H9 (cell line): ENCODE measurements at places on chromosomes 6 and 20. TPM values are rescaled to one million over a fixed set of nuclear protein-coding genes. Genes with fewer than 3 reads are reported as not detected.

DNAAF9 gene
- total RNA-seq: 5.3 and 5.5 TPM in 2 replicates

MAP3K7 gene
- total RNA-seq: 29.2 and 31.3 TPM in 2 replicates

LINC00237 gene
- total RNA-seq: 0.24 and 0.90 TPM in 2 replicates

GLP1R gene
- total RNA-seq: 0.85 and 1.0 TPM in 2 replicates

EYA4 gene
- total RNA-seq: 0.26 TPM in 1 of 2 replicates, not detected in the other

CRISP2 gene
- total RNA-seq: not detected in 2 replicates

CD40 gene
- 7.8 and 8.6 TPM in 2 replicates for total RNA-seq

NKAPL gene
- total RNA-seq: 0.13 TPM in 1 of 2 replicates, not detected in the other

CTAGE9 gene
- 0.13 TPM in 1 of 2 replicates, not detected in the other for total RNA-seq

OPRM1 gene
- not detected in 2 replicates for total RNA-seq

RBPJL gene
- total RNA-seq: 0.28 TPM in 1 of 2 replicates, not detected in the other

DNA sequence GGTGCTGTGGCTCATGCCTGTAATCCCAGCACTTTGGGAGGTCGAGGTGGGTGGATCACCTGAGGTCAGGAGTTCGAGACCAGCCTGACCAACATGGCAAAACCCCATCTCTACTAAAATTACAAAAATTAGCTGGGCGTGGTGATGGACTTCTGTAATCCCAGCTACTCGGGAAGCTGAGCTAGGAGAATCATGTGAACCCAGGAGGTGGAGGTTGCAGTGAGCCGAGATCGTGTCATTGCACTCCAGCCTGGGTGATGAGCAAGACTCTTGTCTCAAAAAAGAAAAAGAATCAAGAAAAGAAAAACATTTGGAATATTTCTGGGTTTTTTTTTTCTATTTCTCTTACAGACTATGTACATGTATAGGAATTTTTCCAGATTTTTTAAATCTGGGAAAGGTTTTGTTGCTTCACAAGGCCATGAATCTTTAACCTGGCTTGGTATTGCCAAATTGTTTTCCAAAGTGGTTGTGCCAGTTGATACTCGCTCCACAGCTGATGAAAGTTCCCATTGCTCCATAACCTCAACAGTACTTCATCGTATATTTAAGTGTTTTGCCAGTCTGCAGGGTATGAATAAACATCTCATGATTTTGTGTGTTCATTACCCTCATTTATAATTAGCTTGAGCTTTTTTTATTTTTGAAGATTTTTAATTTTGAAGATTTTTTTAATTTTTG lies 33.5 kb downstream of the RNF217 start:
- DNase-seq: no peak

DNA sequence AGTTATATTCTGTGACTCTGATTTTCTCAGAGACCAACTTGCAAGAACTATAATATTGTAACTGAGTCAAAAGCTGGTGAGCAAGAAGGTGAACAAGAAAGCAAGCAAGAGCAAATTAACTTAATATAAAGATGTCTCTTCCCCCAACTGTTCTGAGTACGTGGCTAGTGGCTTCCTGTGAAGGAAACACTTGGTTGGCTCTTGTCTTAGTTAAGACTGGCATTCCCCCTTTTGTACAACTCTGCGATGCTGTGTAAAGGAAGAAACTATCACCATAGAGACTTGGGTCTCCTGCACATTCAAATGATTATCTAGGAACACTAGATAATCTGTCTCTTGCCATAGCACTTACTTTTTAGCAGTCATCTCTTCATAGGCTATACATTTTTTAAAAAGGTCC lies 47.3 kb upstream of the TNFAIP3 start:
- DNase-seq: no peak

GRCh38 chr6:38688579-38689087 lies 14.3 kb downstream of the GLO1 start:
- DNase-seq: no peak

GRCh38 chr20:34047917-34048316 lies 54.2 kb downstream of the RALY start:
- no peak for DNase-seq

DNA sequence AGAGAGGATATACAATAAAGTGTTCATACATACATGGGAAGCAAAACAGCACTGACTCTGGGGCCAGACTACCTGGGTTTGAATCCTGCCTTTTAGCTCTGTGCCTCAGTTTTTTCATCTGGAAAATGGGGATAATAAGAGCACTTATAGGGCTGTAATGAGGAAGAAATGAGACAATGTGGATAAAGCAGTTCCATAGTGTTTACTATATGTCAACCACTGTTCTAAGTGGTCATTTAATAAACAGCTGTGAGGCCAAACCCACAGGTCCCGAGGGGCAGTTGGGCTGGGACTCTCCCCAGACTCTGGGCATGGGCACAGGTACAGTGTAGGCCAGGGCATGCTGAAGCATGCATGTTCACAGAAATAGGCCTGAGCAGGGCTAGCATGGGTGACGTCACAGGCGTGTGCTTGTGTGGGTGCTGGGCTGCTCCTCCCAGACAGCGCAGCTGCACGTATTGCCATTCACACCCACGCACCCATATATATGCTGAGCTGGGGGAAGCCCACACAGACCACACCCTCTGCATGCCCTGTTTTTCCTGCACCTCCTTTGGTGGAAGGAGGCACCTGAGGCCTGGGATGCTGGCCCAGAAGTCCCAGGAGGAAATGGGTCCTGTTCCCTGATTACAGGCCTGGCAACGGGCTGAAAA lies 3.5 kb upstream of the PLCG1 start:
- no peak for DNase-seq

DNA sequence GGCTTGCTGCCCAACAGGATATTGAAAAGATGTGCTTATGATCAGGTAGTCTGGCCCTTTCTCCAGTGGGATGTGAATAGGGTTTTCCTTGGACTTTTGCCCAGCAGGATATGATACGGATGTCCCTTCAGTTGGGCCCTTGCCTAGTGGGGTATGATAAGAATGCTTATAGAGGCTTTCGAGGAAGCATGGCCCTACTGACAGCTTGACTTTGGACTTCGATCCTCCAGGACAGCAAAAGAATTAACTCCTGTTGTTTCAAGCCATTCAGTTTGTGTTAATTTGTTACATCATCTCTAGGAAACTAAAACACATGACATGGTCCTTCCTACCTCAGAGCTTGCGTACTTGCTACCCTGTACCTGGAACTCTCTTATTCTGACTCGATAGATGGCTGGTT lies 9.7 kb upstream of the ZNF334 start:
- DNase-seq: no peak

GRCh38 chr6:5036269-5036668 lies 32.4 kb upstream of the RPP40 start:
- peak; percentile 90 for DNase-seq

- no peak for DNase-seq
Measured at GRCh38 chr6:134002821-134003220, 49.6 kb downstream of the SLC2A12 start.

DNA sequence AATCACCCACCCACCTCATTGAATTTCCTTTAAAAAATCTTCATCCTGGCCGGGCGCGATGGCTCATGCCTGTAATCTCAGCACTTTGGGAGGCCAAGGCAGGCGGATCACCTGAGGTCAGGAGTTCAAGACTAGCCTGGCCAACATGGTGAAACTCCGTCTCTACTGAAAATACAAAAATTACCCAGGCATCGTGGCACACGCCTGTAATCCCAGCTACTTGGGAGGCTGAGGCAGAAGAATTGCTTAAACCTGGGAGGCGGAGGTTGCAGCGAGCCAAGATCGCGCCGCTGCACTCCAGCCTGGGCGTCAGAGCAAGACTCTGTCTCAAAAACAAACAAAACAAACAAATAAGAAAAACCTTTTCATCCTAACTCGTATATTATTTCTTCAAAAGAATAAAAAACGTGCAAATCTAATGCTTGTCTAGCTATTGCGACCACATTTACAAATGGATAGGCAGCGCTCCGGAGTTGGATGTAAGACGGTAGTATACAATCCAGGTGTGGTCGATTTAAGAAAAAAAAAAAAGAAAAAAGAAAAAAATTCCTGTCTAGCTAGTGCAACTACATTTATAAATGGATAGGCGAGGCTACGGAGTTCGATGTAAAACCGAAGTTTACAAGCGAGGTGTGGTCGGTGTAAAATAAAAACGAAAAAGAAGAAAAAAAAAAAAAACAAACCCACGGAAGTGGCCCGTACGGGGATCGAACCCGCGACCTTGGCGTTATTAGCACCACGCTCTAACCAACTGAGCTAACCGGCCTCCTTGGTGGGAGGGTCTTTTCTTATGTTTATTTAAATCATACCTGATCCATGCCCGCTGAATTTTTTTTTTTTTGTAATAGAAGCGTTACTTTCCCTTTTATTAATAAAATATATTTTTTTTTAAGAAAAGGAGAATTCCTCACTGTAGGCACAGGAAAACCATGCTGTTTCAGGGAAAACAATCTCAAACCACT lies 70.7 kb upstream of the PRSS16 start:
- DNase-seq: no peak

DNA sequence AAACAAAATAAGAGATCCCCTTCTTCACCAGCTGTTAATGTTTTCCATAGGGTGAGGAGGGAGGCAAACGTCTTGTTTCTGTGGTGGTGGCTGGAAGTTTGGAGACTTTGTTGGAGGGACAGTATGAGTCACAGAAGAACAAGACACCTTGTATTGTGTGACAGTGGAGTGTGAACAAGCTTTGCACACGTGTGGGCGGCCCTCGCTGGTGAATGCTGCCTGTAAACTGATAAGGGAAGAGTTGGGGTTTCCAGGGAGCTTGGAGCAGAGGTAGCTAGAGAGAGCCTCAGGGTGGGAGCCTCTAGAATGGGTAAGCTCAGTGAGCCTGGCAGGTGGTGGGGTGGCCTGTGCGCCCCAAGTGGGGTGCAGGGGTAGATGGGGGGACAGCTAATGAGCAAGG lies 78.3 kb downstream of the ZDHHC14 start:
- no peak for DNase-seq

- no peak for DNase-seq
Measured at GRCh38 chr20:37378420-37378784, 32.5 kb downstream of the SRC start.

- DNase-seq: no peak
Measured at GRCh38 chr20:24937579-24937978, 11.5 kb upstream of the CST7 start.

- DNase-seq: peak; percentile 64
Measured at GRCh38 chr20:36465109-36466080, 75.9 kb upstream of the MYL9 start.

DNA sequence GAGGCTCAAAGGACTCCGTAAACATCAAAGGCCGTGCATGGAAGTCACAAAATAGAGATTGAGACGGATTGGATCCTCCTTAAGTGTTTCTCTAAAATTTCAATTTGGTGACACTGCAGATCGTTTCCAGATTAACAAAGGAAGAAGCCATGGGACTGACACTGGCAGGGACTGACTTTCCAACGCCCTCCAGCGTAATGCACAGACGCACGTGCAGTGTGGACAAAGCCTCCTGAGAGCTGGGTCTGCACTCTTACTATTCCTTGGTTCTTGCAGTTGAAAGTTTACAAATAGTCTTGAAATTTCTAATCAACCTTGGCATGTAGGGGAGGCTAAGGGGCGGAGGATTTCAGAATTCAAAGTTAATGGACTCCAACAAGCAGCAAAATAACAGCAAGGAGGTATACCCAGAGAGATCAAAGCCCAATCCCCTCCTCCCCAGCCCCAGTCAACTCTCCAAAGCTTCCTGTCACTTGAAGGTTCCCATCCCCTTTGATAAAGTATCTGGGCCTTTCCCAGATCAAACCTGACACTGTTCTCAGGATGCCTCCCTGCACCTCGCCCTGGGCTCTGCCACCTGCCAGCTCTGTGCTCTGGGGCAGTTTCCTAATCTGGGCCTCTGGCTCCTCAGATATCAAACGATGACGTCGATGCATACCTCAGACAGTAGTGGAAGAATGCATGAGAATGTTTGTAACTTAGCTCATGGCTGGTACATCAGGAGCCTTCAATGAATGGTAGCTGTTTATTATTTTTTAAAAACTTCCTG lies 106.5 kb upstream of the TRAF3IP2 start:
- no peak for DNase-seq

- DNase-seq: no peak
Measured at GRCh38 chr6:11902527-11902926, 109.6 kb upstream of the HIVEP1 start.

DNA sequence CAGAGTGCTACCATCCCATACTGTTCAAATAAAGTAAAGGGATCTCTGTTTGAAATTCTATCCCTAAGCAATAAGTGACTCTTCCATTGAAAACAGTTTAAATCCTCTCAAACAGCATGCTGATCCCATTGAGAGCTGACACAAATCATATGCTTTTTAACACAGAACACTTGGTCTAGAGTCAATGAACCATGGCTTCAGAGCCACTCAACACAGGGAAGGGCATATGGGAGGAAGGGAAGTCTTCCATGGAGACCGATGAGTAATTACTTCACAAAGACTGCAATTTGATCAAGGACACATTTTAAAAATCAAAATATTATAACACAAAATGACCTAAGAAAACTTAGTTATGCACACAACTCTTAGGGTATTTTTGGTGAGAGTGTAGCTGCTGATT lies 1073.0 kb upstream of the MAP3K7 start:
- no peak for DNase-seq

DNA sequence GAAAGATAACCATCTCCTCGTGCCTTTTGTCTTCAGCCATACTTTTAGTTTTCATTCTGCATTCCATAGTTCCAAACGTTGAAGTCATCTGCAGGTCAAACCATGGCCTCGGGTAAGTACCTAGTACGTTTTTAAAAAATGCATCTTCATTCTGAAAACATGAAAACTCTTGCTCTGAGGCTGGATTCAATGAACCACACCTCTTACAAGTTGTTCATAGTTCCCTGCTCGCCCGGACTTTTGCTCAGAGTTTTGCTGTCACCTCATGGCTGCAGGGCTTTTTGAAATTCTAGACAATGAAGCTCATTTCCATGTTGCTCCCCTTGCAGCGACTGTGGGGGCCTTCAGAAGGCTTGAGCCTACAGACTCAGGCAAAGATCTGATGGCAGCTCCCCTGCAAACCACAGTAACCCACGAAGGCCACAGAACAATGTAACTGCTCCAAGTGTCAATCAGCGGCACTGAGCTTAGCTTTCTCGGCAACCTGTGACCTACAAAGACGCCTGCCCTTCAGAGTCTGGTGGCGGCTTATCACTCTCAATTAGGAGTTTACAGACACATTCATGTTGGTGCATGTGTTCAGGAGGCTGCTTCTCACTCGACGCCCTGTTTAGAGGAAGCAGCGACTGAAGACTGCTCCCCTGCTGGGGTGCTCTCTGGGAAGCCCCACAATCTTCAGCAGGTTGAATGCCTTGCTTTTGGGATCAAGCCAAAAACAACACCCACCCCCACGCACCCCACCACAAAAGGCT lies 61.2 kb downstream of the FOXC1 start:
- DNase-seq: no peak

DNA sequence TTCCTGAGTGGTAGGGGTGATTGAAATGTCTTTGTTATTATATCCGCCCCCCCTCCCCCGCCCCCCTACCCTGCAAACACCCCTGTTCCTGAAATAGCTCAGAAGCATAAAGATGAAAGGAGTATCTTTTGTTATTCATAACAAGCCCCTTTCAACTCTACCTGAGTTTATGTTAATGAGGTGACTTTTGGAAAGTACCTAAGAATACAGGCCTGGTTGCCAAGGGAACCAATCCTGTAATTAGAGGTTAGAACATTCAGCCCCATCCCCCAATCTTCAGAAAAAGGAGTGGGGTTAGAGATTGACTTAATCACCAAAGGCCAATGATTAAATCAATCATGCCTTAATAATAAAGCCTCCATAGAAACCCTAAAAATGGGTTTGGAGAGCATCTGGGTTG lies 979.2 kb upstream of the GJE1 start:
- peak; percentile 44 for DNase-seq

- no peak for DNase-seq
Measured at GRCh38 chr6:156779206-156780094, 2.3 kb downstream of the ARID1B start.
